ENCODE measurements at places on chromosomes 6 and 20. TPM values are rescaled to one million over a fixed set of nuclear protein-coding genes. Genes with fewer than 3 reads are reported as not detected.

Gene GHRH
- total RNA-seq = not detected

DNA sequence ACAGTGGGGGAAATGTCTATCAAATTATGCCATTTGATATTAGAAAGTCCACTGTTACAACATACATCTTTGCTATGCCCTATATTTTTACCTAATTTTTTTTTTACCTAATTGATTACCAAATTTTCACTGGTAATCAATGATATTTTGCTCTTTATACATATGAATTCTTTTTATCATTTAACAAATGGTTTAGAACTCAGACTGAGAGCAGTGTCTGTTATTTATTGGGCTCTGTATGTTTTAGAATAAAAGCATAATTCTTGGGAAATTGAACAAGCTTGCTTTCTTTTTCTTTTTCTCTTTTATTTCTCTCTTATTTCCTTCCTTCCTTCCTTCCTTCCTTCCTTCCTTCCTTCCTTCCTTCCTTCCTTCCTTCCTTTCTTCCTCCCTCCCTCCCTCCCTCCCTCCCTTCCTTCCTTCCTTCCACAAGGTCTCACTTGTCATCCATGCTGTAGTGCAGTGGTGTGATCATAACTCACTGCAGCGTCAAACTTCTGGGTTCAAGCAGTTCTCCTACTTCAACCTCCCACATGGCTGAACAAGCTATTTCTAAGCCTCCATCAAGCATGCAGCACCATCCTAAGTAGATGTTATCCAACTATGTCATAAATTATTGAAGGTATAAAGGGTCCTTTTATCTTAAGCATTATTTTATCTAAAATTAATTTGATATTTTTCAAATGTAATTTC is 911.7 kb upstream of the CITED2 start:
- H3K4me3 ChIP-seq = no peak overlapping the region
- no peaks in the 10 kb centered on the region for H3K27me3 ChIP-seq
- no peaks in the 10 kb centered on the region for H3K4me1 ChIP-seq
- no peak for DNase-seq

- no peak overlapping the region for H3K27ac ChIP-seq
- H3K27me3 ChIP-seq = no peaks in the 10 kb centered on the region
- peaks cover 30% of the 10 kb centered on the region for H3K36me3 ChIP-seq
- no peak overlapping the region for H3K4me3 ChIP-seq
- no peak for DNase-seq
- H3K4me1 ChIP-seq = 0 out of 2 replicates have a peak, but pooled peaks cover 5% of the 10 kb centered on the region
These were observed 10.1 kb upstream of the BAG2 start for GRCh38 chr6:57162028-57162427.

- peak overlapping the region; percentile 86 for H3K27ac ChIP-seq
- H3K4me1 ChIP-seq = peaks cover 37% of the 10 kb centered on the region
- H3K27me3 ChIP-seq = no peaks in the 10 kb centered on the region
- no peak for DNase-seq
- H3K4me3 ChIP-seq = peak overlapping the region; percentile 91
These were observed 1.4 kb upstream of the HIVEP1 start for GRCh38 chr6:12010635-12011275.

DNA sequence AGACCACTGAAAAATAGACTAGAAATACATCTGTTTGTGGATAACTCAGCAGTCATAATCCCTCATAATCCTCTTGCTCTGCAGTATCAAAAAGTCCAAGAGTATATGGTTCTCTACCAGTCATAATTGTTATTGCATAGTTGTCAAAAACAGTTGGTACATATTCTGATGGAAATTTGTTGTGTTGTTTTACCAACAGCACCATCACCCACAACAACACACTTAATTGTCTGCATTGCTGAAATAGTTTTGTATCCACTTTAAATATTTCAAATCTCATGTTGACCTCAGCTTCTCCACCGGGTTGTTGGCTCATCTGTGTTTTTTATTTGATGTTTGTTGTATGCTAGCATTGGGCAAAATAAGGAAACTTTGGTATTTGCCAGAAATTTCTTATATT is 39.4 kb downstream of the ITCH start:
- H3K27ac ChIP-seq = no peak overlapping the region
- peaks cover 13% of the 10 kb centered on the region for H3K36me3 ChIP-seq
- peaks cover 24% of the 10 kb centered on the region for H3K4me1 ChIP-seq
- no peaks in the 10 kb centered on the region for H3K27me3 ChIP-seq

DNA sequence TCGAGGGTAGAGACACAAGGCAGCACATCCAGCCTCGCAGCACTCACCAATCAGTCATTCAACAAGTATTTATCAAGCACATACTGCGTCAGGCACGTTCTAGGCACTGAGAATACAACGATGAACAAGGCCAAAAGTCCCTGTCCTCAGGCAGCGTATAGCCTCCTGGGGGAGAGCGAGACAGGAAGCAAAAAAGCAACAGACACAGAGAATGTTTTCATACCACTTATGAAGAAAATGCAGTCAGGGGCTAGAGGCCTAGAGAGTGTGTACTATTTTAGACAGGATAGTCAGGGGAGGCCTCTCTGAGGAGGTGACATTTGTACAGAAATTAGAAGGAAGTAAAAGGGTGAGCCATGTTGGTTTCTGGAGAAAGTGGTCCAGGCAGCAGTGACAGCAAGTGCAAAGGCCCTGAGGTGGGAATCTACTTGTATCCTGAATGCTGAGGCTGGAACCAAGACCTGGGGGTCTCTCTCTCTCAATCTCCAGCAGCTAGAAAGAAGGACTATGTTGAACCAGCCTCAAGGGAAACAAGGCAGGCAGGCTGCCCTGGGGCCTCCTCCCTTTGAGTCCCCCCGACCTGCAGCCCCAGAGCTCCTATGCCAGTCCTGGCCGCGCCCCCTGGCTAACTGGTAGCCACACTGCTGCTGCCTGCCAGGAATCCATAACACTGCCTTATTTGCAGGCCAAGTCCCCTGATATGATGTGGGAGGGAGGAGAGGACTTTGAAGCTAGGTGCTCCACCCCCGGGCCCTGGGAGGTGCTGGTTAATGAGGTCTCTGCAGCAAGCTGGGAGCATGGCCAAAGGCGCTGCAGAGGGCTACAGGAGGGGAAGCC is 151.2 kb downstream of the GRM4 start:
- peaks cover 62% of the 10 kb centered on the region for H3K27me3 ChIP-seq
- DNase-seq = no peak
- H3K4me1 ChIP-seq = no peaks in the 10 kb centered on the region

DNA sequence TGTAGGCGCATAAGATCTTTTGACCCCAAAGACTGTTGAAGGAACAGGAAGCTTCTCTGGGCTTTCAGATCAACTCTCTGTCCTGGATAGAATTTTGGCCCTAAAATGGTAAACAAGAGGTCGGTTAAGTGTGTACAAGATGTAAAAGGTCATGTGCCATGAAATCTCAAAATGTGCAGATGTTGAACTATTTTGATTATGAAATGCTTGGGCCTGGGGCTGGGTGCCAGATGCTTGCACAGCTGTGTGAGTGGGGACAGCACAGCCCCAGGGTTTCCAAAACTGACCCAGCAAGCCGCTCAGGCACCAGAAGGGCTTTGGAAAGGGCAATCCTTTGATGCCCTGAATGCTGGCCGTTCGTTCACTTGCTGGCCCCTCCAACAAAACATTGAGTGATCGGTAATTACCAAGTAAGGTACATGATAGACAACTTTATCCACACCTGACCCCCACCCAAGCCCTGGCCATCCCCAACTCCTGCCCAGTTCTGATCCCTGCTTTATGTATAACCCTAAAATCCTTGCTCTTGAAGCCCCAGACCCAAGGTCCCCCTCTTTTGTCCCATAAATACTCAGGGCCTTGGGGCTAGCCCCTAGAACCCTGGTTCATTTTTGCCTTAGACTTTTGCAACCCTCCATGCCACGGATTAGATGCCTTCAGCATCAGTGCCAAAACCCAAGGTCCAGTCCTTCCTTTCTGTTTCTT is 1.9 kb downstream of the TMEM239 start:
- peaks cover 3% of the 10 kb centered on the region for H3K27me3 ChIP-seq
- H3K4me3 ChIP-seq = no peak overlapping the region
- peaks cover 19% of the 10 kb centered on the region for H3K4me1 ChIP-seq
- no peaks in the 10 kb centered on the region for H3K36me3 ChIP-seq
- no peak overlapping the region for H3K27ac ChIP-seq

GRCh38 chr20:5766085-5766764 is 16.0 kb downstream of the SHLD1 start:
- H3K36me3 ChIP-seq = no peaks in the 10 kb centered on the region
- H3K27ac ChIP-seq = no peak overlapping the region
- no peaks in the 10 kb centered on the region for H3K27me3 ChIP-seq

DNA sequence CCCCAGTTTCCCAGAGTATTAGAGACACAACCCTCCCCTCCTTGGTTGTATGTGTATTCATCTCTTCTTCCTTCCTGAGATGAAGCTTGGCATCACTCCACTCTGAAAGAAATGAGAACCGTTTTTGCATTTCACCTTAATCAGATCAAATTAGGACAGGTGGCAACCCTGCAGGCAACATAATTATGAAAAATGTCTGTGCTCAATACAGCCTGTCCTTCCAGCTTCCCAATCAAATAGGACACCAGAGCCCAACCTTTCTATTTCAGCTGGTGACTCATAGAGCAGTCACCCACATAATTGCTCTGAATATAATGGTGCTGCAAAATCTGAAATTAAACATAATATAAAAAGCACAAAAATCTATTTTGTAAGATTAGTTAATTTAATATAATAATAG is 310.2 kb upstream of the AGPAT4 start:
- no peaks in the 10 kb centered on the region for H3K36me3 ChIP-seq
- H3K4me1 ChIP-seq = no peaks in the 10 kb centered on the region
- peak; percentile 29 for DNase-seq
- H3K4me3 ChIP-seq = no peak overlapping the region
- H3K27ac ChIP-seq = no peak overlapping the region
